ENCODE measurements at places on chromosomes 4 and X.

DNA sequence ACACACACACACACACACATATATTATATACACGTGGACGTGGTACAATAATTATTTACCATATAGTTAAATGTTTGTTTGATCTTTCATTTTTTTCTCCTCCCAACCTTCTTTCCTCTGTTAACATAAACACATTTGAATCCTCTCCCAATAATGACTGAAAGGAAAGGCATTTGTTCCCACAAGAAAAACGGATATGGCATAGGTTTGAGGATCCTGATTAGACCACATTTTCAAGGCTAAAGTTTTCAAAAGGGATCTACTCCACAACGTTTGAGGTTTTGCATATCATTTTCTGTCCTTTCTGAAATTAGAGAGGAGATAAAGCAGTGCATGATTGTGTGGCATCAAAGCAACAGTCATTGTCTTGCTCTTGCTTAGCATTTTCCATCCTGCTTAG lies 1883.4 kb downstream of the STIM2 start:
- DNase-seq, result no peak

DNA sequence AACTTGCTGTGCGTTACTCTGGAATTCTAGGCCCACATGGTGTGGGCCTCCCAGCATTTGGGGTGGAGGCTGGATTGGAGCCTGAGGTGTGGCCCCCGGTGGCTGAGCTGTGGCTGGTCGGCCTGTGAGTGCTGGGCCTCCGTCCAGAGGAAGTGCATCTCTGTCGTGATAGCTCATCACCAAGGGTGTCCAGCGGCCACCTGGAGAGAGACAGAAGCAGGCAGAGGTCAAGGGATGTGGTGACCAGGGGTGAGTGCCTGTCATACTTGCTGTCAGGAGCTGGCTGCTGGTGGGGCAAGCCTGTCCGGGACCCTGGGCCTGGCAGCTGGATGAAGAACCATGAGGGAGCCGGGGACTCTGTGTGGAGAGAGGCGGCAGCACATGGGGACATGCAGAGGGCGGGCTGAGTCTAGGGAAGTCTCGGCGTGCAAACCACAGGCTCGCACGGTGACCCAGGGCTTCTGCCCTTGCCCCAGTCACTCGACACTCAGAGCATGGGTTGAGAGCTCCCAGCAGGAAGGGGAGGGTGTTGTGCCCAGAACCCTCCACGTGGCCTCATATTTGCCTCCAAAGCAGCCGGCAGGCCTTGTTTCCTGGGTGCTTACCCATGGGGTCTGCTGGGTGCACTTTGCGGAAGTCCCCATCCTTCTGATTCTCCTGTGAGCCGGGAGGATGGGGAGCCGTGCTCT lies 6.2 kb downstream of the SORCS2 start:
- no peak for DNase-seq

- DNase-seq, result no peak
Measured at GRCh38 chr4:180101348-180102083, 2141.7 kb upstream of the TENM3 start.

DNA sequence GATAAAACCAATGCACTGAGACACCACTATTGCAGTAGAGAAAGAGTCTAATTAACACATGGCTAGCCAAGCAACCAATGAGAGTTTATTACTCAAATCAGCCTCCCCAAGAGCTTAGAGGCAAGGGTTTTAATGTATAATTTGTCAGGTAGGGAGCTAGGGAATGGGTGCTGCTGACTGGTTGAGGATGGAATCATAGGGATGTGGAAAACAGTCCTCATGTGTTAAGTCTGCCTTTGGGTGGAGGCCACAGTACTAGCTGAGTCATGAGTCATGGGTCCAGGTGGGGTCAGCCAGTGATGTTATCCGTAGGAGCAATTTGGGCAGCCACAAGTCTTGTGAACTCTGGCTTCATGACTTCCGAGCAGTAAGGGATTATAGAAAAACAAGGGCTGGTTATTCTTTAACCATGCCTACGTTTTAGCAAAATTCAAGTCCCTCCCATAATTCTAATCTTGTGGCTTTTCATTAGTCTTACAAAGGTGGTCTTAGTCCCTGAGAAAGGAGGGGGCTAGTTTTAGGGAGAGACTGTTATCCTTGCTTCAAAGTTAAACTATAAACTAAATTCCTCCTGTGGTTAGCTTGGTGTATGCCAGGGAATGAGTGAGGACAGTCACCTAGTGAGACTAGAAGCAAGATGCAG lies 25.1 kb upstream of the PLAC8 start:
- no peak for DNase-seq

GRCh38 chr4:190017357-190018200 lies 9.5 kb downstream of the FRG2 start:
- no peak for DNase-seq

DNA sequence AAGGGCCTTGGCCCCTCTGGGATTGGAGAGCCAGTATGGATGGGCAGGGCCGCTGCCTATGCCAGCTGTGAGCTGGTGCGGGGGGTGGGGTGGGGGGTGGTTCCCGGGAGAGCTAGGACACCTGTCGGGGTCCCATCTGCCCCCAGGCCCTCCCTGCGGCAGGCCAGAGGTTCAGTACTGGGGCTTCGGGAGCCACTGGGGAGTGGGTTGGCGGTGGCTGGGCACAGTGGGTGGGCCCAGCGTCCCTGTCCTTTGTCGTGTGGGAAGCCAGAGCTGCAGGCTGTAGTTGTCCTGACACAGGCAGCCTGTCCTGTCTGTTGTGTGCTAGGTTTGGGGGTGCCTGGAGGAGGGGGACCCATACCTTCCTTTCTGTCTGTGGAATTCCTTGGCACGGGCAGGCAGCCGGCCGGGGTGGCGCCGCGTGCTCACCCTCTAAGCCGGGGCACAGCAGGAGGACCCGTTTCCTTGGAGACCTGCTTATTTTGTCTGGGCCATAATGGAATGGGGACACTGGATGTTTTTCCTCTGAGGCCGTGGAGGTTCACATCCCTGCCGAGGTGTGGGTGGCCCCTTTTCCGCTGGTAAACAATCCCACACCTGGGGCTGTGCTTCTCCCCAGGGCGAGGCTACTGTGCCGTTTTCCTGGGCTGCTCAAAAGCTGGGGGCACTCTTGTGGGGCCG lies 14.8 kb downstream of the DOK7 start:
- DNase-seq, result no peak
